ENCODE measurements at places on chromosomes 1 and 21.

- DNase-seq = no peak
Observed at GRCh38 chr1:92424381-92424780, 62.3 kb downstream of the GFI1 start.

DNA sequence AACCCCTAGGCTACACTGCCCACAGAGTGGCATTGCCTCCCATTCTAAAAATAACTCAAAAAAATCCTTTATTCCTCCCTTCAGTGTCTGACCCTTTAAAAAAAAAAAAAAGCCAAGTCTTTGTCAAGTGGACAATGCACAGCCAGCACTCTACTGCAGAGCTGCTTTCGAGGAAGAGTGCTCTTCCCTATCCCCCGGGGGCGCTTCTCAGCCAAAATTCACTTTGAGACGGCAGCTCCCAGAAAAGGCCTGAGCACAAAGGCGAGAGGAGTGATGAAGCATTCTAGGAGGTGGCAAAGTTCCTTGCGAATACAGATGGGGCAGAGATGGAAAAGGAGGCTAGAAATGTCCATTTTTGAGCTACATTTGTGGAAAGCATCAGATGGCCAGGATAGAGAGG lies 23.3 kb downstream of the EPHA10 start:
- DNase-seq = no peak

GRCh38 chr1:12333036-12333785 lies 103.4 kb downstream of the VPS13D start:
- DNase-seq = no peak

DNA sequence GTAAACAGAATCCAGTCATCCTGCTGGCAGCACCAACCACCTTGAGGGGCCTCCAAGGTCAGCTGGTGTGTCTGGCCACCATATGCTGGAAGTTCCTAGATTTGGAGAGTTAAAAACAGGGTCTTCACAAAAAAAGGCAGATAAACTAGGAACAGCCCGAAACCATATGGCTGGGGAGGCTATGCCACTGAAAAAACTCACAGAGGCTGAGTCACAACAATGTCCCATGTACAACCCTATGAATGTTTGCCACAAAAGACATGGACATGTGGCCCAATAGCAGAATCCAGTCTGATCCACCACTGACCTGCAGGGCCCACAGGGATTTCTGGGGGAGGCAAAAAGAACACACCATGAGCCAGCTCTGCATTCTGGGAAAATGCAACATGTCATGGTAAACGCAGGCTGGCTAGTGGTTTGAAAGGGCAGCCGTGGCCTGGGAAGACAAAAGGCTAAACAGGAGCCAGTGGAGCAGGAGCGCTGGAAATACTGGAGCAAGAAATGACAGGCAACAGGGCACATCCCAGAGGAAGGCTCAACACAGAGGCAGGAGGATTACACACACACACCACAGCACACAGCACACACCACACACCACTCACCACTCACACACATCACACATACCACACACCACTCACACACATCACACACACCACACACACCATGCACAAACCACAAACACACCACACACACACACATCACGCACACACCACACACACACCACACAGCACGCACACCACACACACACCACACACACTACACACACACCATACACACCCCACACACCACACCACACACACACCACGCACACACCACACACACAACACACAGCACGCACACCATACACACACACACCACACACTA lies 55.4 kb downstream of the HSF2BP start:
- no peak for DNase-seq

DNA sequence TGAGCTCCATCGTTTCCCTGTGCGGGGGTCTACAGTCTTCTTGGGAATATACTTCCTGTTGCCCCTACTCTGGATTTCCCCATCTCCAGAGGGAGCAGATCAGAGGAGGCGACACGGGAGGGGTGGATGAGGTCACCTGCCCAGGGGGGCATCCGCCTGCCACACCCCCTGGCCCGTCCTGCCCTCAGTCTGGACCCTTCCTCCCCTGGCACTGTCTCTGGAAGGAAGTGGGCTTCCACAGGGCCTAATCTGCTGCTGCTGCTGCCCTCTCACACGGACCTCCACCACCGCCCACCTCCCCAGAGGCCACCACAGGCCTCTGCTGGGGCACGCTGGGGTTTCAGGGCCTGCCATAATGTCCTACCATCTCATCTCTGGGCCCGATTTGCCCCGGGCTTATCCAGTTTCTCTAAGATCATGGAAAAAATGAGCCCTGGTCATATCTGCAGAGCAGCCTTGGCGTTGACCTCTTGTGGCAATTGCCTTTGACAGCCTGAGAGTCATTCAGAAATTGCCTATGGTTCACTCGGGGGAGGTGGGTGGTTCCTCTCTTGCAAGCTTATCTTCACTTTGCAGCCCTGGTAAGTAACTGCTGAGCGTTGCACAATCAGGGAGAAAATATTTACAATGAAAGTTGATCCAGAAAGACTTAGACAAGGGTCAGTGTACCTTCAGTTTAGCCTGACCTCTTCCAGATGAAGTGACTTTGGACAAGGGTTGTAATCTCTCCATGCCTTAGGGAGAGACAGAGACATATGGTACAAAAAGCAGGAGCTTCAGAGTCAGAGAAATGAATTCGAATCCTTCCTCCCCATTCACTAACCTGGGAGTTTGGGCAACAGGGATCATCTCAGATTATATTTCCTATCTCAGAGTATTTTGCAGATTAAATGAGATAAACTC lies 252.4 kb downstream of the TOMM20 start:
- no peak for DNase-seq

DNA sequence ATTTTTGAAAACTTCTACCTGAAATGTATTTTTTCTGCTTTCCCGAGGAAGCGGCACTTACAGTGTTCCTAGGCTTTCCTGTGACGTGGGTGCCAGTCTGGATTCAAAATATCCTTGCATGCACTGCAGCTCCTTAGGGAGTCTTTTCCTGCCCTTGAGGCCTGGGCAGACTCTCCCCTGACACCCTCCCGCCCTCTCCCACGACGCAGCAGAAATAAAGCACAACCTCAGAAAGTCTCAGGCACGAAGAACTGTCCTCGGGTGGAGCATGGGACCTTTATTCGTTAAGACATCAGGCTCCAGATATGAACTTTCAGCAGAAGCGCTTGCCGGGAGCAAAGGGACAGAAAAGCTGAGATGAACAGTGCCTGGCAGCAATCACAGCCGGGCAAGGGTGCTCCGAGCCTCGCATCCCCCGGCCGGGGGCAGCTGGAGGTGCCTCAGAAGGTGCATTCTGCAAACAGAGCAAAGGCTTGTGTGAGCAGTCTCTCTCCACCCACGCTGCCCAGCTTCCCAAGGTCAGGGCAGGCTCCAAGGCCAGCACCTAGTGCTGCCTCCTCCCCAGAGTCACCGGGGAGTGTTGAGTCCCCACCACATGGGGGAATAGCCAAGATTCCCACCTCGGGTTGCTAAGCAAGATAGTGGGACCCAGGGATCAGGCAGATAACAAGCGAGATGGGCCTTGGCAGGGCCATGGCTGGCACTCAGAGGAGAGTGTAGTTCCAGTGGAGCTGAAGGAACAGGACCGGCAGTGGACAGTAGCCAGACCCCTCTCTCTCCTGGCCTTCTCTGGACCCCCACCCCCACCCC lies 3.2 kb downstream of the TFF3 start:
- no peak for DNase-seq

DNA sequence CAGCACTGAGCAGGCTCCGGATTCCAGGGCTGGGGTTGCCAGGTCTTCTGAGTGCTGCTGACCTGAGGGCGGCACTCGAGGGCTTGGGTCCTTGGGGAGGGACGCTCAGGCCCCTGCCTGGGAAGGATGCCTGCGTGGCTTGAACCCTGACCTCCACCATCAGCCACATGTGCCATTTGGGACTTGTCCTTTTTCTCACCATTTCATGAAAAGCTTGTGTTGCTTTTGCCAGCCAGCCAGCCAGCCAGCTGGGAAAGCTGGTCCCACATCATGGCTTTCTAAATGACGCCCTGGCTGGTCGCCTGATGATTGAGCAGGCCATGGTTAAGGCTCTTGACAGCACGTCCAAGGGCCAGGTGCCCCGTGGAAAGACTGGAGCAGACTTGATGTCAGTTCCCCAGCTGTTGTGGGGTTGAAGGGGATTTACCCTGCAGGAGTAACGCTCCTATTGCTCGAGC lies 168.7 kb downstream of the CAMTA1 start:
- DNase-seq = no peak

DNA sequence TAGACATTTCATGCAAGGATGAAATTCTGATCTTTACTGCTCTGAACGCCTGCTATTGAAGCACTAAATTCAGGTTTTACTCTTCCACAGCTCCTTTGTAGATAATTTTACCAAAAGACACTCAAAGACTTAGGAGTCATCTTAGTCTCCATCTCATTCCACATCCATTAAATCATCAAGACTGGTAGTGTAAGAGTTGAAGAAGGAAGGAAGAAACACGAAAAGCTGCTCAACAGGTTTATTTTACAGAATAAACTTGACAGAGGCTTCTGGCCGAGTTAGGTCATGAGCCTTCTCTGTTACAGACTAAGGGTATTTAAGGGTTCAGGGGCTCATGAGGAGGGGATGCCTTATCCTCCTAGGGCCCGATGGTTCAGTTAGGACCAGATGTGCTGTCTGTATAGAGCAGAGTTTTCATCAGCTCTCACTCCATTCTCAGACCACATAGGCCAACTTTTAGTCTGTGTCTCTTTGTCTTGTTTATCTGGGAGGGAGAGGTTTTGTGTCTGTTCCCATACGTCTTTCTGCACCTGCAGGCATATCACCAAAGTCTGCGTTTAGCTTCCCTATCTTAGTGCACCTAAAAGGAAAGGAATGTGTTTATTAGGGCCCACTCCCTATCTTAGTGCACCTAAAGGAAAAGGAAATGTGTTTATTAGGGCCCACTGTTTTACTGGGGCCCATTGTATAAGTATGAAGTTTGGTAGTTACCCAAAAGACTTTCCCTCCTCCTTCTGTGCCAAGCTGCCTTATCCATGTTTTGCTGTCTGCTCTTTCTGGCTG lies 57.4 kb upstream of the RGS18 start:
- no peak for DNase-seq

- DNase-seq = no peak
Observed at GRCh38 chr1:163357378-163357777, 35.6 kb downstream of the NUF2 start.

DNA sequence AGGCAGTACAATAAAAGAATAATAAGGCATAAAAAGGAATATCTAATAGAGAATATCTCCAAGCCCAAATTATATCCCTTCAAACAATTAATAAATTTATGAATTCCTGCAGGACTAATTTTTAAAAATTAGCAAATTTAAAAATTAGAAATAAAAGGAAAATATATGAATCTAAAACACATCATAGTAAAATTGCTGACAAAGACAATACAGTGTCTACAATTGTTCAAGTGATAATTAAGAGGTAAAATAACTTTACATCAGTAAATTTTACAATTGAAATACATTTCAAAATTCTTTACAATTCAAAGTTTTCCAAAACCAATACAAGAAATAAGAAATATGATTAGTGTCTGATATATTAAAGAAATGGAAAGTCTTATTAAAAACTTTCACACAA lies 22.8 kb upstream of the OLFM3 start:
- DNase-seq = no peak

- DNase-seq = no peak
Observed at GRCh38 chr1:174584071-174584470, 136.3 kb downstream of the GPR52 start.

GRCh38 chr1:17273096-17273495 lies 24.2 kb downstream of the PADI3 start:
- DNase-seq = no peak

- DNase-seq = no peak
Observed at GRCh38 chr1:172627702-172628101, 31.2 kb upstream of the FASLG start.

- DNase-seq = peak; percentile 12
Observed at GRCh38 chr21:46153247-46154154, 1.9 kb downstream of the FTCD start.

- no peak for DNase-seq
Observed at GRCh38 chr1:207848234-207848633, 62.7 kb downstream of the CD34 start.

DNA sequence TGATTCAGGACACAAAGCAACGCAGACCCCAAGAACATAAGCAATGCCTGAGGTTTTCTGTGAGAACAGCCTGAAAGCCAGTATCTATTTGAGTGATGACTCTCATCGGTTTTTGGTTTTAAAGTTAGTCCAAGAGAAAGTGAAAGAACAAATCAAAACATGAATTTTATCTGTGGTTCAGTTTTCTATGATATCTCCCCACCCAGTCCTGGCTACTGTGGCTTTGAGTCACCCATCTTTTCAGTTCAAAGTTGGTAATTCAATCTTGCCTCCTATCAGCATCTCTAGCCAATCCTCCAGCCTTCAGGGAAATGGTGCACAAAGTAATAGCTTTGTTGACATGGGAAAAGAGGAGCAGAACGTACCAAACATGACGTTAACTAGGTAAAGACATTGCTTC lies 40.5 kb upstream of the KRTAP19-8 start:
- DNase-seq = no peak

GRCh38 chr21:35485364-35485763 lies 436.3 kb upstream of the RUNX1 start:
- DNase-seq = no peak

DNA sequence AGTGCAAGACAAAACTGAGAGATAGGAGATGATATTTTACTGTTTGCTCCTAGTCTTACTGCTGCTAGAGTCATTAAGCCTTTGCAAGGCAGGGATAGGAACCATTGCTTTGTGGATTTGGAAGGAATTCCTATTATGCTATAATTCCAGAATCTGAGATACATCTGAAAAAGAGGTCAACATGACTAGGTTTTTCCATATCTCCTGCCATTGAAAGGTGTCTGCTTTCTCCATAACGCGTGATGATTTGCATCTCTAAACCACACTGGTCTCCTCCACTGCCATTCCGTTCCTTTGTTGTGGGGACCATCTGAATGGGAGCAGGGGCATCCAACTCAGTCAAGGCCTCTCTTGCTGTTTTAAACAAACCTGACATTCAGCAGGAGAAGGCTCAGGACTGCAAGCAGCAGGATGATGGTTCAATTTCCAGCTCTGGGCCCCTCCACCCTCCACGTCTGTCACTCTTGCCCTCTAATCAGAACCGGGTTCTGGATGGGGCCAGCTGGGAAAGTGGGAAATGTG lies 45.2 kb downstream of the PLPP3 start:
- DNase-seq = no peak

GRCh38 chr1:214506972-214507431 lies 44.4 kb downstream of the PTPN14 start:
- no peak for DNase-seq

- DNase-seq = no peak
Observed at GRCh38 chr1:153028766-153029165, 2.2 kb upstream of the SPRR1B start.

GRCh38 chr1:147625362-147625995 lies 44.8 kb downstream of the ACP6 start:
- DNase-seq = no peak

- DNase-seq = no peak
Observed at GRCh38 chr21:42533963-42534355, 20.3 kb downstream of the SLC37A1 start.

All from hippocampal formation (tissue), 2 donors.